Karpas-422 (cell line): ENCODE measurements at places on chromosomes 2 and 18.

DNA sequence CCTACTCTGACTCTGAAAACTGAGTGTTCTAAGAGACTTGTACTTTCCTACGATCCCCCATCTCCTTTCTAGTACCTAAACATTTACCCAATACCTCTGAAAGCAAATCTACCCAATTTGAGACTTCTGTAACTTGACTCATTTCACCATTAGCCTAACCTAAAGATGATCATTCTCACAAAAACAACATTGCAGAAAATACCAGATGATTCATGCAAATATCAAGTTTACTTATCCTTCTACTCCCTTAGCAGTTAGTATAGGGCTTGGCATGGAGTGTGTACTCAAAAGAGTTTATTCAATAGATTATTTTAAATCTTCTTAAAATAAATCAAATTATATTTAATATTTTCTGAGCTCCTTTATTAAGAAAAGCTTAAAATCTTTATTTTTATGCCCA is 89.6 kb downstream of the NR4A2 start:
- DNase-seq = no peak

- DNase-seq = no peak
These were observed 13.4 kb upstream of the PAX3 start for GRCh38 chr2:222311978-222312738.

DNA sequence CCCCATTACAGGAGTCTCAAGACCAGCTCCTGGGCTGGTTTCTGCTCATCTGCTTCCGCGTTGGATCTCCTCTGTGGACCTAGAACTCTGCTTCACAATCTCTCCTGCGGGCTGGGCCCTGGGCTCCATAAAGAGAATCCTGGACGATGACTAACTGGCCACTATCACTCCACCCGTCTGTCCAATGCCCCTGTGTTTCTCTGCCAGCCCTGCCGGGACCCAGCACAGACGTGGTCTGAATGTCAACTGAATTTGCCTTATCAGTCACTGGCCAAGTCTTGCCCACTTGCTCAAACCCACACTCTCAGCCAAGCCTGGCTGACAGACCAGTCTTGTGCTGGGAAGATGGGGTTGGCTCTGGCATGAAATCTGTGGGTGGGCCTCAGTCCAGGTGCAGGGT is 17.4 kb downstream of the KIF3C start:
- no peak for DNase-seq

- DNase-seq = peak; percentile 88
These were observed 66.9 kb upstream of the SMAD2 start for GRCh38 chr18:47997338-47997780.

DNA sequence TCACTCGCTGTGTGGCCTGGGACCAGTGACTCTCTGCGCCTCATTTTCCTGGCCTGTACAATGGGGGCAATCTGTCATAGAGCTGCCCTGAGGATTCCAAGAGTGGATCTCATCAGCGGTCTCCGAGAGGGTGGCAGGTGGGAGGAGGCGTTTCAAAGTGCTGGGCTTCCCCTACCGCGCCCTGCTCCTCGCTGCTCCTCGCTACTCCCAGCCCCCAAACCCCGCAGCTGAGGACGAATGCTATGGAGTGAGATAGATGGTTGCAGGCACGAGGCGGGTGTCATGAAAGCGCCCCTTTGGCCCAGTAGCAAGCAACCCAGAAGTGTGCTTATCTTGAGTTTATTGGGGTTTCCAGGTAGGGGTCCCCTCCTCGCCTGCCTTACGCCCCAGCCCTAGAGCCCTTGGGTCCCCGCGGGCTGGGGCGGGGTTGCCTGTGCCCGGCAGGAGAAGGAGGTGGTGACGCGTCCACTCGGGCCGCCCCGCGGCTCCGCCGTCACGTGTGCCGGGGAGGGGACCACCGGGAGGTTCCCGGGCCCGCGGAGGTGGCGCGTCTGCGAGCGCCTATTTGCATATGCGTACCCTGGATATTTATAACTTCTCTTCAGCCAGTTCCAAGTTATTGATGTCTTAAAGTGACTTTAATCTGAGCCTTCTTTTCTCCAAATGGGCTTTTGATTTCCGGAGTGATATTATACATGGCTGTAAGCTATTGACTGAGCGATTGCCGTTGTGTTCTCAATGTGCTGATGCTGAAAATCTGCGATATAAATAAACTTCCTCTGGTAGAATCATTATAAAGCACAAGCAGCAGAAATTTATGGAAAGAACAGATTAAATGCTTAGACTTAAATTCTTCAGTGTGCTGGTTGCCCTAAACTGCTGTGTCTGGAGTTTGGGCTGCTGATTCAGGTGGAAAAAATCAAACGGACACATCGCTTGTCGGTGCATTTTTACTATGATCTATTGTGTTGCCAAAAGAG is 263.7 kb downstream of the ATAD2B start:
- no peak for DNase-seq

GRCh38 chr2:141055531-141055930 is 1075.3 kb downstream of the LRP1B start:
- no peak for DNase-seq

DNA sequence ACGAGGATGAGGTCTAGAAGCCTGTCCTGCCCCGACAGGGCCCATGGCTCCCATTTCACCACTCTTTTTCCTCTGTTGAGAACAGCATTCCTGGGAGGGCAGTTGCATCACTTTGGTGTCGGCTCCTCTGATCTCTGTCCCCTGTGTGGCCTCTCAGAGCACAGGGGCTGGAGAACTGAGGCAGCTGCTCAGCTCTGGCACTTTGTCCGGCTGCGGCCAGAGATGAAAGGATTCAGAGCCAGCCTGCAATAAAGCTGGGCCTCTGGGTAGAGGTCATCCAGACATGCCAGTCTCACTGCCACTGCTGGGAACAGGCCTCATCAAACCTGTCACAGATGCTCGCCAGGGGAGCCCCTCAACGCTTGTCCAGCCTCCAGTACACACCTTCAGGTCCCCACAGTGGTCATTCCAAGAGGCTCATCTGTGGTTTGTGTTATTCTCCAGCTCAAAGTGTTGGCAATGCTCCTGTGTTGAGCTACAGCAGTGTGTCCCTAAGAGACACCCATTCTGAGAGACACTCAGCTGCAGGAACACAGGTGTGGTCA is 13.1 kb upstream of the ROCK2 start:
- no peak for DNase-seq

DNA sequence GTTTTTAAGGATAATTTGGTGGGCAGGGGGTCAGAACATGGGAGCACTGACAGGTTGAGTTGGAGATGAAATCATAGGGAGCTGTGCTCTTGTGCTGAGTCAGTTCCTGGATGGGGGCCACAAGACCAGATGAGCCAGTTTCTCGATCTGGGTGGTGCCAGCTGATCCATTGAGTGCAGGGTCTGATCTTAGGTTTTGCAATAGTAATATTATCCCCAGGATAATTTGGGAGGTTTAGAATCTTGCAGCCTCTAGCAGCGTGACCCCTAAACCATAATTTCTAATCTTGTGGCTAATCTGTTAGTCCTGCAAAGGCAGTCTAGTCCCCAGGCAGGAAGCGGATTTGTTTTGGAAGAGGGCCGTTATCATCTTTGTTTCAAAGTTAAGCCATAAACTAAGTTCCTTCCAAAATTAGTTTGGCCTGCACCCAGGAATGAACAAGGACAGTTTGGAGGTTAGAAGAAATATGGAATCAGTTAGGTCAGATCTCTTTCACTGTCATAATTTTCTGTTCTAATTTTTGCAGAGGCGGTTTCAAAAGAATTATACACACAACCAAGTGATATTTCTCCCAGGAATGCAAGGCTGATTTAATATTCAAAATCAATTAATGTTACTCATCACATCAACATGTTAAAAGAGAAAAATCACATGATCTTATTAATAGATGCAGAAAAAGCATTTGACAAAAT is 23.0 kb downstream of the DBI start:
- DNase-seq = no peak

DNA sequence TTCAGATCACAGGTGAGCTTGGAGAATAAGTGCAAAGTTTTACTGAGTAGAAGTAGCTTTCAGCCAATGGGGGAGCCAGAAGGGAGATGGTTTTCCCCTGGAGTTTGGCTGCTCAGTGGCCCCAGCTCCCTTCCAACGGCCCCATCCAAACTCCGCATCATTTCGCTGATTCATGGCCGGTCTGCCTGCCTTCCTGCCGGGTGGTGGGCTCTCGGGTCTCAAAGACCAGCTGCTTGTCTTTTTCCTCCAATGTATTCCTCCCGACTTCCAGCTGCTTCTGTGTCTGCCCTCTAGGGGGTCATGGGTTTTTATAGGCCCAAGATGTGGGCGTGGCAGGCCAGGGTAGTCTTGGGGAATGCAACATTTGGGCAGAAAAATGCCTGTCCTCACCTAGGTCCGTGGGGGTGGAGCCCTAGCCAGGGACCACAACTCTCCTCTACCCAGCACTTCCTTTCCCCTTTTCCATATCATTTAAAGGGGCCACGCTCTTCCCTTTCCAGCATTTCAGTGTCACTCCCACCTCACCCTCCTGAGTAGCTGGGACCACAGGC is 73.5 kb downstream of the MEX3C start:
- no peak for DNase-seq

DNA sequence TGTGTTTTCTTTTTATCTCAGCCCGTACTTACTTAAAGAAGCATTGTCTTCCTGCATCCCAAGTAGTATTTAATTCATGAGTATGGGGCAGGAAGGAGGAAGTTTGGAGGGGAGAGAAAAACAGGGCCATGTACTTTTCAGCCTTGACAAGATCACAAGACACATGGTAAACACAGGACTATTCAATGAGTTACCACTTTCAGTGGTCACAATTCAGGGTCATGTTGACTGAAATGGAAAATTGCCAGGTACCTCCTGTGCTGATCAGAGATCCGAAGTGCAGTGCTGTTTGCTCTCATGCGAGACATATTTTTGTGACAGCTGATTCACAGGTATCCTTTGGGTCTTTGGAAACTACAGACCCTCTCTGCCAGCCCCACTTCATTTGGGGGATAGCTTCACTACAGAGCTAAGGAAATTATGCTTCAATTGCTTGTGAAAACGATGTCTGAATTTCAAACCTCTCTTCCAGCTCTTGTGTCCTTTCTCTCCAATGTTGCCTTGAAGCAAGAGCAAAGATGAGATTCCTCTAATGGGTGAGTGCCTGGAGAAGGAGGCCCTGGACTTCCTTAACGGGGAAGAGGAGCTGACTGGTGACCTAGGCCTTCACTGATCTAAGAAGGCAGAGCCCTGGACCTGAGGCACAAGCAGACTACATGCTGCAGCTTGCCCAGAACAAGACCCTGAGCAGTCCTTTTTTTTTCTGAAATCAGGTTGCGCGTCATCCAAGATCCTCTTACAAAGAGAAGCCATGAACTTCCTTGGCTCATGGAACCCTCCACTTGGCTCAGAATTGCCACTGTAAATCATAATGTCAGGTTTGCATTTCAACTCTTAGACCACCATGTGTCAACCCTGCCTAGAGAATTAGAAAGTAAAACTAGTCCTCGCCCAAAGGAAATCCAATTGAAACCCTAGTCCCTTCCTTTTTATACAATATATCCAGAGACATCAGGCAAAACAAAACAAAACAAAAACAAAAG is 44.1 kb downstream of the EVA1A start:
- DNase-seq = no peak

DNA sequence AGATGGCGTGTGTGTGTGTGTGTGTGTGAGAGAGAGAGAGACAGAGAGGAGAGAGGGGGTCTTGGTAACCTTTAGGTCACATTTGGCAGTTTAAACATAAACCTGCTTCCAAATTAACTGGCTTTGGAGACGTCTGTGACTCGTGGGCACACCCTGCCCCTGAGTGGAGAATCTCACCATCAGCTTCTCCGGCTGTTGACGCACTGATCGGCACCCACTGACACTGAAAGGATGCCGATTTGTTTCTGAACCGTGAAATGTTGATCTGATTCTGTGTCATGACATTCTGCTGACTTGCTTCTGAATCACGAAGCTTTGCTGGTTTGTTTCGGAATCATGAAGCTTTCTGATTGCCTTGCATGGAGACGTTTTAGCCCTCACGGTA is 114.7 kb downstream of the RTP5 start:
- DNase-seq = no peak

DNA sequence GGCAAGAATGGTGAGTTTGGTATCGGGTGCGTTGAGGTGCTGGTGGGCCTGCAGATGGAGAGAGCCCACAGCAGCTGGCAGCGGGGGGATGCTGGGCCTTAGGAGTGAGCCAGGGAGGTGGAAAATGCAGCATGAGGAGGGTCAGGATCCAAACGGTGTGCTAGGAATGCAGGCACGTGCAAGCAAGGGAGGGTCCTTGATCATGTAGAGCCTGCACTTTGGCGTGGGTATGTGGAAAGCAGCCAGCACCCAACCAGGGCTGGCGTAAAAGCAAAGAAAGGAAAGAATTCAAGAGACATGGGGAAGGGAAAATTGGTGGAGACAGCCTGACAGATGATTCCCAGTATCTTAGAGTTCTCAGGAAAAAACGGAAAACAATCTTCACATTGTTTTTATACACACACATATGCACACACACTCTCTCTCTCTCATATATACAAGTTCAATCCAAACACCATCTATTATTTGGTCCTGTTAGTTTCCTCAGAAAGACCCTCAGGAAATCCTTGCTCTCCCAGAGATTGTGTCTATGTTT is 46.3 kb downstream of the LTBP1 start:
- DNase-seq = no peak

DNA sequence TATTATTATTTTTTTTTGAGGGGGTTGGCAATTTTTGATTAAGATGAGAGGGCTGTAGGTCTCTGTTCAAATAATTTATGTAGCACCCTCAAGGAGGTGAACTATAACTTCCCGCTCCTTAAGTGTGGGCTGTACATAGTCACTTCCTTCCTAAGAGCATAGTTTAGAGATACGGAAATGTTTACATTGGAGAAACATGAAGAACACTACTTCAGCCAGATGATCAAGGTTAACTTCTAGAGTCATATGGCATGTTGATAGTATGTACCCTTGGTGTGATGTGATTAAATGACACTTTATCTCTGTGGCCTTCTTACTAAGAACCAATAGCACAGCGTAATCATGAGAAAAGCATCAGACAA is 93.7 kb downstream of the MIB1 start:
- no peak for DNase-seq
